H9 (cell line): ENCODE measurements at places on chromosomes 4 and X. TPM values are rescaled to one million over a fixed set of nuclear protein-coding genes. Genes with fewer than 3 reads are reported as not detected.

The LEF1 gene
- total RNA-seq: 2.5 and 3.4 TPM in 2 replicates

The PAGE5 gene
- not detected in 2 replicates for total RNA-seq

The BOD1L1 gene
- 32.7 and 37.8 TPM in 2 replicates for total RNA-seq

The ERVMER34-1 gene
- total RNA-seq: 14.4 and 15.5 TPM in 2 replicates

The FAAH2 gene
- total RNA-seq: 6.4 and 6.9 TPM in 2 replicates

The CRMP1 gene
- 71.6 and 73.1 TPM in 2 replicates for total RNA-seq

The ZNF518B gene
- total RNA-seq: 9.6 and 11.5 TPM in 2 replicates

The SPINK2 gene
- 0.44 and 1.8 TPM in 2 replicates for total RNA-seq

The FHDC1 gene
- 19.7 and 19.9 TPM in 2 replicates for total RNA-seq

The NAA11 gene
- not detected in 2 replicates for total RNA-seq

The GLOD5 gene
- total RNA-seq: not detected in 2 replicates

The SORCS2 gene
- 0.57 and 0.72 TPM in 2 replicates for total RNA-seq

The CPXCR1 gene
- total RNA-seq: not detected in 2 replicates

The MAGEB17 gene
- 0.66 and 0.74 TPM in 2 replicates for total RNA-seq

The MAGEB2 gene
- total RNA-seq: 0.13 and 0.18 TPM in 2 replicates

The ZNF157 gene
- 0.81 TPM in 2 replicates for total RNA-seq

The SPANXN2 gene
- not detected in 2 replicates for total RNA-seq

The CITED1 gene
- total RNA-seq: 1.1 and 1.8 TPM in 2 replicates

The SLC26A1 gene
- 0.09 and 0.13 TPM in 2 replicates for total RNA-seq

The PCDH7 gene
- 16.8 and 18.0 TPM in 2 replicates for total RNA-seq

The CENPVL3 gene
- 3.3 and 4.4 TPM in 2 replicates for total RNA-seq

The GPC4 gene
- 416 and 418 TPM in 2 replicates for total RNA-seq

The UCP1 gene
- not detected in 2 replicates for total RNA-seq

The PCYT1B gene
- 27.4 and 29.1 TPM in 2 replicates for total RNA-seq

The SMIM10 gene
- total RNA-seq: 1.1 and 1.2 TPM in 2 replicates

The PPBP gene
- 0.33 TPM in 1 of 2 replicates, not detected in the other for total RNA-seq

The NHSL2 gene
- 5.7 and 6.4 TPM in 2 replicates for total RNA-seq

The MAOB gene
- total RNA-seq: 1.1 and 1.4 TPM in 2 replicates

The STK26 gene
- total RNA-seq: 95.8 and 99.2 TPM in 2 replicates

The TBC1D25 gene
- total RNA-seq: 9.6 and 10.2 TPM in 2 replicates

The GLRB gene
- total RNA-seq: 0.50 and 0.70 TPM in 2 replicates

The BEX1 gene
- total RNA-seq: 48.1 and 51.7 TPM in 2 replicates

The FGF5 gene
- not detected in 2 replicates for total RNA-seq

The SLC25A31 gene
- total RNA-seq: not detected in 2 replicates

The PROM1 gene
- total RNA-seq: 95.0 and 98.3 TPM in 2 replicates

The L1CAM gene
- 19.9 and 22.7 TPM in 2 replicates for total RNA-seq

The GYPA gene
- not detected in 2 replicates for total RNA-seq

The LNX1 gene
- total RNA-seq: 1.7 and 2.1 TPM in 2 replicates

The YY2 gene
- total RNA-seq: 1.8 TPM in 2 replicates

The TLL1 gene
- total RNA-seq: not detected in 2 replicates

The MAGEE2 gene
- not detected in 2 replicates for total RNA-seq

The SLC4A4 gene
- total RNA-seq: 0.92 and 1.1 TPM in 2 replicates

The KLHL4 gene
- total RNA-seq: 22.3 and 22.4 TPM in 2 replicates
